ENCODE measurements at places on chromosomes 1 and 21. TPM values are rescaled to one million over a fixed set of nuclear protein-coding genes. Genes with fewer than 3 reads are reported as not detected.

DENND2C gene
- total RNA-seq, result 3.8 TPM

C1orf198 gene
- 124 TPM for total RNA-seq

TARS2 gene
- 15.5 TPM for total RNA-seq

SGIP1 gene
- 22.8 TPM for total RNA-seq

DNA sequence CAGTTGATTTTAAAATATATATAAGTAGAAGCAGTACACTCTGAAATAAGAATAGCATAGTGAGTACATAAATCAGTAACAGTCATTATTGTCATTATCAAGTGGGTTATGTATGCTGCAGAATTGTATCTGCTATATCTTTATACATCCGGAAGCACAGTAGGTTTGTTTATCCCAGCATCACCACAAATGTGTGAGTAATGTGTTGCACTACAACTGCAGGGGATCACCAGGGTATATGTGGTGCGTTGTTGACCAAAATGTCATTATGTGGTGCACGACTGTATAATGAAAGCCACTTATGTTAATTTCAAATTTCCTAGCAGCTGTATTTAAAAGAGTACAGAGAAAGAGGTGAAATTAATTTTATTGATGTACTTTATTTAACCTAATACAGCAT lies 87.7 kb upstream of the GADD45A start:
- no peaks in the 10 kb centered on the region for H3K36me3 ChIP-seq
- H3K4me3 ChIP-seq, result no peak overlapping the region
- no peaks in the 10 kb centered on the region for H3K27me3 ChIP-seq
- no peaks in the 10 kb centered on the region for H3K4me1 ChIP-seq

DNA sequence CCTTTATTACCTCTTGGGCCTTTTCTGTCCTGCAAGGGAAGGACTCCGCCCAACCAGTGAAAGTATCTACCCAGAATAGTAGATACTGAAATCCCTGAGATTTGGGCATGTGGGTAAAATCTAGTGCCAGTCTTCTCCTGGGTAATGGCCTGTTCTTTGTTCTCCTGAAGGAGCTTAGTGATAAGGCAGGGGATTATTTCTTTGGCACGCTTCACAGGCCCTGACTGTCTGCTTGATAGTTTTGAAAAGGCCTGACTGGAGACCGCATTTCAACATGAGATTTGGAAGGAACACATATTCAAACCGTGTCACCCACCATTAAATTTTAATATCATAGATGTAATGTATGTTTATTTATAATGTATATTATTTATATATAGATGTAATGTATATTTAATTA lies 48.9 kb downstream of the RASAL2 start:
- H3K27me3 ChIP-seq, result no peaks in the 10 kb centered on the region
- no peak overlapping the region for H3K4me3 ChIP-seq
- no peak overlapping the region for H3K27ac ChIP-seq

DNA sequence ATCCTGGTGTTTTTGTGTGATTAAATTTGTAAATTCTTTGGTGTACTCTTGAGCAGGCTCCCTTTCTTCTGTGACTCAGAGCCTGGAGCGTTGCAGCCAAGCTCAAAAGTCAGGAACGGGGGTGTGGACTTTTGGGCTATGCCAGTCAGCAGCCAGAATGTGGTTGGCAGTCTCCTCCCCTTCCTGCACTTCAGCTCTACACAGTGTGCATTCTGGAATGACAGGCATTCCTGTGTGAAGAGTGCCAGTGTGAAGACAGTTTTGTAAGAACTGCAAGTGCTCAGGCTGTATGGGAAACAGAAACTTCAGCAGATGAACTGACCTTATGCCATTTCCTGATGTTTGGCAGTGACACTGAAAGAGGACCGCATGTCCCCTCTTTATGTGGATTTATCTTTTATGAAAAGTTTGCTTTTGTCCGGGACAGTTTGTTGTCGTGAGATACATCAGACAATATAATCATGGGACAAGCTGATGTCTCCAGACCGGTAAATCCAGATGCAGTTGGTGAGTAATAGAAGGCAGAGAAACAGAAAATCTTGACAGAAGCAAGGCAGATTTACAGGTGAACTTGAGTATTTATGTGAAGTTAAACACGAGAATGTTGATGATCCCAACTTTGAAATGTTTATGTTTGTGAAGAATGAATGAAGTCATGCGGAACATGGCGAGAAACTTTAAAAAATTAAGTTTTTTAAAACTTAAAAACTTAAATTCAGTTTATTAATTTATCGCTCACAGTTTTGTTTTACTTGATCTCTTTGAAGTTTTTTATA lies 67.7 kb upstream of the RCC1 start:
- peak overlapping the region; percentile 96 for H3K27ac ChIP-seq
- H3K4me3 ChIP-seq, result peak overlapping the region; percentile 41
- peak; percentile 94 for DNase-seq
- peaks cover 12% of the 10 kb centered on the region for H3K4me1 ChIP-seq
- H3K36me3 ChIP-seq, result no peaks in the 10 kb centered on the region

- no peak overlapping the region for H3K4me3 ChIP-seq
- DNase-seq, result peak; percentile 63
- H3K27ac ChIP-seq, result peak overlapping the region; percentile 17
- peaks cover 27% of the 10 kb centered on the region for H3K36me3 ChIP-seq
- H3K27me3 ChIP-seq, result no peaks in the 10 kb centered on the region
Measured at GRCh38 chr1:6585841-6586240, 6.0 kb downstream of the ZBTB48 start.

DNA sequence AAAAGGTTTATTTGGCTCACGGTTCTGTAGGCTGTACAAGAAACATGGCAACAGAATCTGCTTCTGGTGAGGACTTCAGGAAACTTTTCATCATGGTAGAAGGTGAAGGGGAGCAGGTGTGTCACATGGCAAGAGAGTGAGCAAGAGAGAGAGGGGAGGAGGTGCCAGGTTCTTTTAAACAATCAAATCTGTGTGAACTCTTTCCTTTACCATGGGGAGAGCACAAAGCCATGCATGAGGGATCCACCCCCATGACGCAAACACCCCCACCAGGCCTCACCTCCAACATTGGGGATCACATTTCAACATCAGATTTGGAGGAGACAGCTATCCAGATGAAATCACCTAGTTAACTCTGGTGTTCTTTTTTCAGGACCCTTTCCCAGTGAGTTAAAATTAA lies 103.6 kb downstream of the GALNT2 start:
- H3K4me1 ChIP-seq, result no peaks in the 10 kb centered on the region
- no peaks in the 10 kb centered on the region for H3K27me3 ChIP-seq
- H3K27ac ChIP-seq, result no peak overlapping the region
- H3K4me3 ChIP-seq, result no peak overlapping the region
- no peaks in the 10 kb centered on the region for H3K36me3 ChIP-seq
